ENCODE measurements at places on chromosomes 6 and 20. TPM values are rescaled to one million over a fixed set of nuclear protein-coding genes. Genes with fewer than 3 reads are reported as not detected.

PRICKLE4 gene
- polyA plus RNA-seq: 4.1 TPM

MCHR2 gene
- polyA plus RNA-seq: not detected

PPP1R16B gene
- polyA plus RNA-seq: 2.6 TPM

FILIP1 gene
- polyA plus RNA-seq: 5.7 TPM

MDFI gene
- polyA plus RNA-seq: 16.4 TPM

BIRC7 gene
- 0.57 TPM for polyA plus RNA-seq

PLCB4 gene
- 2.1 TPM for polyA plus RNA-seq

KIAA0408 gene
- 2.9 TPM for polyA plus RNA-seq

HEY2 gene
- polyA plus RNA-seq: 1.2 TPM

KCNQ5 gene
- polyA plus RNA-seq: 0.18 TPM

POM121L2 gene
- polyA plus RNA-seq: not detected

SH3BGRL2 gene
- polyA plus RNA-seq: 8.3 TPM

ANGPT4 gene
- polyA plus RNA-seq: 0.65 TPM

HCK gene
- polyA plus RNA-seq: 18.5 TPM

CAP2 gene
- 3.6 TPM for polyA plus RNA-seq

ZNF391 gene
- 1.7 TPM for polyA plus RNA-seq

VIP gene
- 13.0 TPM for polyA plus RNA-seq

CLVS2 gene
- not detected for polyA plus RNA-seq

SPAG4 gene
- polyA plus RNA-seq: 5.4 TPM

MROH8 gene
- 0.84 TPM for polyA plus RNA-seq

FOXC1 gene
- 2.2 TPM for polyA plus RNA-seq

OR2J1 gene
- polyA plus RNA-seq: not detected

C6orf58 gene
- 0.08 TPM for polyA plus RNA-seq

CPXM1 gene
- polyA plus RNA-seq: 1.5 TPM

NKX2-2 gene
- not detected for polyA plus RNA-seq

FAM83C gene
- not detected for polyA plus RNA-seq

MYLK4 gene
- polyA plus RNA-seq: 0.27 TPM

CDC5L gene
- 5.1 TPM for polyA plus RNA-seq

ASCC3 gene
- polyA plus RNA-seq: 10.8 TPM

RAD21L1 gene
- polyA plus RNA-seq: 0.02 TPM
